ENCODE measurements at places on chromosomes 4 and X.

DNA sequence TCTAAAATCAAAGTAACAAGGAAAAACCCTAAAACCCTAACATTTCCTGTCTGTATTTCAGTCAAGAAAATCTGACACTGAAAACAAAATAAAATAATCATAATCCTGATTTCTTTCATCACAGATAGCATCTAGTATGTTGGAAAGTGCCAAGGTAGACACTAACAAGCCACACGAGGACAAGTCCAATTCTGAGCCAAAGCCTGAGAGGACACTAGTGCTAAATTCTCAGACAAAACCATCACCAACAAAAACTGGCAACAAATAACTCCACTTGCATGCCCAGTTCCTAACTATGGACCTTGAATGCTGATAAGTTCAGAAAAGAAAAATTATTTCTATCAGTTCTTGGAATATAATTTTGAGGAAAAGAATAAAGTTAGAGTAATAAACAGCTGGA is 113.7 kb downstream of the MANBA start:
- DNase-seq: no peak

- DNase-seq: no peak
Observed at GRCh38 chr4:1851160-1851559, 4.8 kb downstream of the LETM1 start.

DNA sequence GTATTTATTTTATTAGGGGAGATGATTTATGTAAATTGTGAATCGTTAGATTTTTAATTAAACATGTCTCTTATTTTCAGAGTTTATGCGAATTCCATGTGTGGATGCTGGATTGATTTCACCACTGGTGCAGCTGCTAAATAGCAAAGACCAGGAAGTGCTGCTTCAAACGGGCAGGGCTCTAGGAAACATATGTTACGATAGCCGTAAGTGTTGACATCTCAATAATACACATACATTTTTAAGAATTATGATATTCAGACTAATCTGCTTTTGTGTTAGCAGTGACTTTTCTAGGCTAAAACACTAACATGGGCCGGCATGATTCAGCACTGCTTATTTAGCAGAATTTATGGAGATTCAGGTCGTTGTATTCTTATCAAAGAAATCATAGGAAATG is 91.2 kb downstream of the RAP1GDS1 start:
- DNase-seq: peak; percentile 46

DNA sequence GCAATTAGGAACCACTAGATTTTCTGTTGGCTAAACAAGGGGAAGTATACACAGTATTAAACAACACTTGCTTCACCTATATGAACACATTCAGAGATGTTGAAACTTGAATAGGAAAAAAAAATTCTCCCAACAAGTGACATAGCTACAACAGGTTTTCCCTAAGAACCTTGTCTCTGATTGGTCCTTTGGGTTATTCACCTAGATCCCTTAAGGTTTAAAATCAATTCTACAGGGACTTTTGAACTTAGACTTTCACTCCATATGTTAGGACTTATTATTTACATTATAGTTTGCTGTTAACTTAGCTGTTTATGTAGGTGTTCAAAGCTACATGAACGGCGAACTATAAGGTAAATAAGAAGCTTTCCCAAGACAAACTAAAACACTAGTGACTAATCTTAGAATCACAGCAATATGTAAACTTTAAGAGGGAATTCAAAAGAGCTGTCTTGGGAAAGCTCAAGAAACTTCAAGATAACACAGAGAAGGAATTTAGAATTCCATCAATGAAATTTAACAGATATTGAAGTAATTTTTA is 72.2 kb upstream of the ZXDB start:
- DNase-seq: no peak

- DNase-seq: peak; percentile 86
Observed at GRCh38 chr4:151541389-151542071, 132.6 kb downstream of the FHIP1A start.

GRCh38 chr4:60039908-60040307 is 1160.2 kb upstream of the ADGRL3 start:
- no peak for DNase-seq

DNA sequence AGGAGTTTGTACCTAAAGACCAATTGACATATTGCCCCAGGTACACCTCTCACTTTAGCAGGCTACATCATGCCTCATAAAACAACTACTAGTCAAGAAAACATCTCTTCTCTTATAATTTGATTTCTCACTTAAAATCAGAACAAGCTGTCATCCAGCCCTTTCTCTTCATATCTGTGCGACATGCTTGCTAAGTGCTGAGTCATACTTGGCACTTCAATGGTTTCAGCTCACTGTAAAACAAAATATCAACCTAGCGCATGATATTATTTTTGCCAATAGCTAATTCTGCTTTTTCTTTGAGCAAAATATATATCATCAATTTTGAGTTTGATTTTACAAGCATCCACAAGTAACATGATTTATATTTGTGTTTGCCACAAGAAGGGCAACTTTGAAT is 27.9 kb upstream of the FUNDC1 start:
- peak; percentile 39 for DNase-seq

GRCh38 chr4:107719207-107719921 is 670 bp downstream of the PAPSS1 start:
- peak; percentile 36 for DNase-seq

GRCh38 chrX:119870626-119871131 is 854 bp downstream of the RNF113A start:
- DNase-seq: peak; percentile 21

DNA sequence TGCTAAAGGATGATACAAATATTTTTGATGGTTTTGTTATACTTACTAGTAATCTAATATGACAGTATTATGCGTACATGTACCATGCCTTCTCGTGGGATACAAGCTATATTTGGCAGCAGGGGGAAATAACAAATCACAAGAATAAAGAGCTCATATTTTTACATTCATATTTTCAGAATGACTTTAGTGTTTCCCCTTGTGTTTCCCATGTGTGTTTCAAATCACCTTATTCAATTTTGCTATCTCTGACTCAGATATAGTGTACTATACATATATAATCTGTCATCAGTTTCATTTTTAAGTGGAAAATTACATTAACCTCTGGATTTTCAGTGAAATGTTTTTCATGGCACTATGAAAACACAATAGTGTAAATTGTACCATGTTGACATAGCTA is 146.8 kb downstream of the RPA4 start:
- no peak for DNase-seq

GRCh38 chr4:94274912-94275311 is 67.2 kb downstream of the SMARCAD1 start:
- DNase-seq: peak; percentile 59

GRCh38 chrX:133250184-133251100 is 32.3 kb upstream of the TFDP3 start:
- no peak for DNase-seq

GRCh38 chr4:22410645-22411247 is 105.1 kb downstream of the ADGRA3 start:
- DNase-seq: peak; percentile 43

DNA sequence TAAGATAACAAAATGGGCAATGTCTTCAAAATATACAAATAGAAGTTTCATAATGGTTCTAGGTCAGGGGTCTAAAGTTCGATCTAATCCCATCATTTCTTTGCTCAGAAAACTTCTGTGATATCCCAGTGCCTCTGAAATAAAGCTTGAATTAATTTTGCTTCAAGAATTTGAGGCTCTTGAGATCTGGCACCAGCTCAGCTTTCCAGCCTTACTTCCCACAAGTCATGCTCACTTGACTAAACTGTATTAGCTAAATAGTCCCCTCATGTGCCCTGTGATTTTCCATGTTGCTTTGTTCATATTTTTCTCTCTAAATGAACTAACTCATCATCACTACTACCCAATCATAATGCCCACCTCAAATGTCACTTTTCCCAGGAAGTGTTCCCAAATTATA is 50.8 kb upstream of the MBNL3 start:
- no peak for DNase-seq

DNA sequence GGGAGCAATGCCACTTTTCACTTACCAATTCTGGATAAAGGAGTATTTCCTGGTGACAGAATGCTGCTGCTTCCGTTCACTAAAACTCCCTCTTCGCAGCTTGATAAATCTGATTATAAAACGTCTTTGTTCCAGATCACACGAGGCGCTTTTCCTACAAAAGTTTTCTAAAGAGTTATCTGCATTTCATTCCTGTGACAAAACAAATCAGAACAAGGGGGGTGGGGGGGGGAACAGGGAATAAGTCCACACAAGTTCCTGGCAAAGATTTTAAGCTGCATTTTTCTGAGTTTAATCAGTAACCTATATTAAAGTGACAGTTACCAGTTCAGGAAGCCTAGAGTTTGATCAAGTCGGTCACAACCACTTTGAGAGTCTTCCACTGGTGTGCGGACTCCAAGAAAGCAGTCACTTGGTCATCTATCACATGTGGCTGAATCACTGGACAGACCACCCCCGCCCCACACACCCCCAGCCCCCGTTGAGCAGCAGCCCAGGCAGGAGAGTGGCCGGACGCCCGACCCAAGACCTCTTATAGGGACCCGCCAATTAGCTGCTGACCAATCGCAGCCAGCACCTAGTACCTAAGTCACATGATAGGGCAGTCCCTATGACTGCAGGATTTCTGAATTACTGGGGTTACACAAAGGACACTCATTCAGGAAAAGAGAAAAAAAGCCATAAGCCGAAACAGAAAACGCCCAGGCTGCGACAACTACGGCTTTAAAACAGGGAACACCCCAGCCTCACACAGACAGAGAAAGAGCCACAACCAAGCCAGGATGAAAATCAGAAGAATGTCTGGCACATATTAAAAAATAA is 569.3 kb upstream of the DIPK2B start:
- DNase-seq: peak; percentile 93

DNA sequence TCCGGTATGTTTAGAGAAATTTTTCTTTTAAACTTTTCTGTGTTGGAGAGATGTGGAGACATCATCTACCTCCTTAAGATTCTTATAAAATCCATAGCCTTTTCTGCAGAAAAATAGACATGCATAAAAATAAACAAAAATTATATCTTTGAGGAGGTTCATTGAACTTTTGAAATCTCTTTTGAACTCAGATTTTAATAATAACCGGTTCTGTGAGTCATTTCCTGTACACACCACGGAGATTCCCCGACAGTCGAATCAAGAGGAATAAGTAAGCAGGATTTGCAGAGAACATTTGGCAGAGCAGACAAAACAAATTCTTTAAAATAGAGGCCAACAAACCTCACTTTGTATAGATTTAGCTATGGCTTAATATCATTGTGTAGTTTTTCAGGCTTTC is 918.7 kb upstream of the POU3F4 start:
- DNase-seq: peak; percentile 32

GRCh38 chr4:17511950-17512795 is at the start of gene QDPR:
QDPR (minus strand) TSS chr4:17512090; CDS start chr4:17512054, 36 bp downstream.
- DNase-seq: peak; percentile 54
